NCI-H2029 treated with DMSO at 0.1 percent for 48 hours (cell line): ENCODE measurements at places on chromosomes 16 and 17.

GRCh38 chr17:50027881-50028735 is 27.8 kb upstream of the ITGA3 start:
- DNase-seq: no peak

GRCh38 chr17:1915889-1916288 is 86.1 kb downstream of the RPA1 start:
- no peak for DNase-seq

DNA sequence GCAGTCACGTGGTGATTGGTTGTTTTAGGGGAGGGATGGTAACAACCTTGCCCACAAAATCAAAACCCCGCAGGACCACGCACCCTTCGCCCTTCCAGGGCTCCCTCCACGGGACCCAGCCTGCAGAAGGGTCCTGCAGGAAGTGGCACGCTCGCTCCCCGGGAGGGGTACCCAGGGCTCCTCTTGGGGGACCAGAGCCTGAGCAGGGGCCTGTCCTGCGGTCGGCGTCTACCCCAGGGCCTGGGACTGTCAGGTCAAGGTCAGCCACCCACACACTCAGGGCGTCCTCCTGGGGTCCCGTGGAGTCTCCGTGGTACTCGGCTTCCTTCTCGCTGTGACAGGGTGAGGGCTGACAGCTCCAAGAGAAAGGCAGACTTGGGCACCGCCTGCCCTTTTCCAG is 33.9 kb downstream of the ZNF469 start:
- no peak for DNase-seq

DNA sequence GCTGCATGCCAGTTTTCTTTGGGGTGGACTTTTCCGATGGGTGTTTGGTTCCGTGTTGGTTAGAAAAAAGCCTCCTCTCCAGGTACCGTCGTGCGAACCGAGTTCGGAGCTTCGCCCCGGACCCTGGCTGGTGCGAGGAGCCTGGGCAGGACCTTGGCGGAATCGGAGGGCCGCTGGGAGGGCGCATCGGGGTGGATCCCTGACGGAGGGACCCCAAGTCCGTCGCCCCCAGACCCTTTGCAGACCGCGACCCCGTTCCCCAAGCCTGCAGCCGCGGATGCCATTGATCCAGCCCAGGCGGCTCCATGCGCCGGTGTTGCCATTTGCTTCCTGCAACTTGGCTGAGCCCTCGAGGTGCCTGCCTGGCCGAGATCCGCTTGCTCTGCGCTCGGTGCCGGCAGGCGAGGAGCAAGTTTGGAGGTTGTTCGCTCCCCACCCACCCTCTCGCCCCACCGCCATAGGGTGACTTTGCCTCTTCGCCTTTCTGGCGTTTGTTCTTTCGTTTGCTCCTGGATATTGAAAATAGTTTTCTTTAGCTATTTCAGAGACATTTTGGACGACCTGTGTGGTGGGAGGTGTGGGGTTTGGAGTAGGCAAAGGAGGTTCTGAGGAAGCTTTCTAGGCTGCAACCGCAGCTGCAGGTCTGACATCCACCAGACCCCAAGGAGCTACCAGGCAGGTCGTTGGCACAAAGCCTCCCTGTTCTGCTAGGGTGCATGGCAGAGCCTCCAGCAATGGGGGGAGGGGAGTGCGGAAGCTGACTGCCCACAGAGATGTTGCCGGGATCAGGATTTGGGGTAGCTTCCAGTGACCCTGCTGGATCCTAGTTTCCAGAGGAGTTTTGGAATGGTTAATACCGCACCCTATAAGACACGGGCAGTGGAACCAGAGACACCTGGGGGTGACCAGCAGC is 58.2 kb downstream of the RAP1GAP2 start:
- peak; percentile 21 for DNase-seq

- DNase-seq: no peak
These were observed 2.2 kb downstream of the MIEF2 start for GRCh38 chr17:18262641-18263040.
